ENCODE measurements at places on chromosomes 2 and 18. TPM values are rescaled to one million over a fixed set of nuclear protein-coding genes. Genes with fewer than 3 reads are reported as not detected.

DNA sequence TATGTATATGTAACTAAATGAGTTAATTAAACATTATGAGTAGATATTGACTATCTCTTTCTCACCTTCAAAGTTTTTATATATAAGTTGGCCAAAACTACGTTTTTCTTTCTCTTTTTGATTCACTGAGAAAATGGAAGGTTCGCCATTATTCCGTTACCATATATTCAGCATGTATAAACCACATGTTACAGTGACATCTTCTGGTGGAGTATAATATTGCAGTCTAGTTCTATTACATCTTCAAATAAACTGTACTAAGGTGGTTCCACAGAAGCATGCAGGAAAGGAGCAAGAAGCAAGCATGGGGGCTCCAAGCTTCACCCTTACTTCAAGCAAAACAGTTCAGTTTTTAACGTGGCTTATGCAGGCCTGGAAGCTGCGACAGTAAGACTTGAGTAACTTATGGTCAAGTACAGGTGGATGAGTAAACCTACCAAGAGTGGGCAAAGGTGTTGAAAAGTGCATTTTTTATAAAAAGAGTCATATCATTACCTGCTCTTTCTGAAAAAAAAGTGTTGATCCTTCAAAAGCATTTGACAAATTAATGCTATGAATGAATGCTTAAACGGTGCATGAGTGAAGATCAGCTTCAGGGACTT, 129.8 kb upstream of the RAB6C start:
- no peak overlapping the region for H3K4me3 ChIP-seq
- H3K27me3 ChIP-seq: no peaks in the 10 kb centered on the region
- H3K27ac ChIP-seq: no peak overlapping the region
- H3K4me1 ChIP-seq: no peaks in the 10 kb centered on the region

DNA sequence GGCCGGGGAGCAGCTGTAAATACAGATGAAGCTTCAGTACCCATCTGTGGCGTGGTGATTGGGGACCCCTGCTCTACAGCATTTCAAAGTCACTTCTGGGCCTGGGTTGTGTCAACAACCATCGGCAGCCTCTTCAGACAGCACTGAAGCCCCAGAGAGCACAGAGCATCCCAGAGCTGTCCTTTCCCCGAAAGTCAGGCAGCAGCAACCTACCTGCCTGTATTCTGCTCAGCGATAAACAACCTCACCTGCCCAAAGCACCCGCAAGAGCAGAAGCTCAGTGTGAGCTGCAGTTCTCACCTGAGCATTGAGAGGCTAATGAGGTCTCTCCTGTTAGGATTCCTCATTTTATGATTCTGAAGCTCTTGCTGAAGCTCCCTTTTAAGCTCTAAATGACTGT, 19.3 kb downstream of the TRABD2A start:
- no peaks in the 10 kb centered on the region for H3K4me1 ChIP-seq
- H3K36me3 ChIP-seq: no peaks in the 10 kb centered on the region
- H3K27me3 ChIP-seq: no peaks in the 10 kb centered on the region
- DNase-seq: no peak
- H3K27ac ChIP-seq: no peak overlapping the region

- H3K27me3 ChIP-seq: peaks cover 6% of the 10 kb centered on the region
- H3K27ac ChIP-seq: no peak overlapping the region
- no peak for DNase-seq
- no peaks in the 10 kb centered on the region for H3K36me3 ChIP-seq
Measured at GRCh38 chr2:173350383-173350782, 4.3 kb upstream of the CDCA7 start.

GRCh38 chr2:207286106-207286505, 120.4 kb upstream of the KLF7 start:
- no peaks in the 10 kb centered on the region for H3K36me3 ChIP-seq
- no peak overlapping the region for H3K4me3 ChIP-seq
- H3K27ac ChIP-seq: no peak overlapping the region
- H3K4me1 ChIP-seq: no peaks in the 10 kb centered on the region

- no peak for DNase-seq
- H3K27me3 ChIP-seq: no peaks in the 10 kb centered on the region
- H3K4me3 ChIP-seq: no peak overlapping the region
- no peaks in the 10 kb centered on the region for H3K4me1 ChIP-seq
Measured at GRCh38 chr2:183495589-183496267, 371.5 kb downstream of the NUP35 start.

The GPR75 gene
- 2.7 TPM for total RNA-seq

The UGT1A6 gene
- 195 TPM for total RNA-seq

The ABHD1 gene
- 1.7 TPM for total RNA-seq
